ENCODE measurements at places on chromosomes 2 and 18. TPM values are rescaled to one million over a fixed set of nuclear protein-coding genes. Genes with fewer than 3 reads are reported as not detected.

CLEC4F gene
- not detected for total RNA-seq

TLX2 gene
- total RNA-seq: 0.31 TPM

ACKR3 gene
- total RNA-seq: 7.7 TPM

ALPP gene
- total RNA-seq: 20.3 TPM

IKZF2 gene
- total RNA-seq: 0.38 TPM

CD207 gene
- total RNA-seq: 0.07 TPM

TGFA gene
- total RNA-seq: 8.2 TPM

CDH2 gene
- 39.4 TPM for total RNA-seq

DLGAP1 gene
- total RNA-seq: not detected

TMEM169 gene
- 0.33 TPM for total RNA-seq

GLI2 gene
- 31.4 TPM for total RNA-seq

PID1 gene
- total RNA-seq: 4.3 TPM

MC5R gene
- not detected for total RNA-seq

CTLA4 gene
- not detected for total RNA-seq

CABLES1 gene
- total RNA-seq: 15.2 TPM

YPEL5 gene
- total RNA-seq: 60.6 TPM

RGPD5 gene
- total RNA-seq: 8.8 TPM

PCARE gene
- total RNA-seq: not detected

SCYGR4 gene
- total RNA-seq: not detected

RAX gene
- total RNA-seq: not detected

PROKR1 gene
- not detected for total RNA-seq

Data from A549 treated with dexamethasone at 1 μM for 4 hours (cell line).